Activated CD4-positive, CD25-positive, alpha-beta regulatory T cell treated with anti-CD3 and anti-CD28 coated beads, Interleukin-2, amount 50 U/mL, for 16 hours (primary cell): ENCODE measurements at places on chromosomes 7 and 10.

- no peak for DNase-seq
These were observed 941.2 kb downstream of the XPNPEP1 start for GRCh38 chr10:108982159-108982558.

DNA sequence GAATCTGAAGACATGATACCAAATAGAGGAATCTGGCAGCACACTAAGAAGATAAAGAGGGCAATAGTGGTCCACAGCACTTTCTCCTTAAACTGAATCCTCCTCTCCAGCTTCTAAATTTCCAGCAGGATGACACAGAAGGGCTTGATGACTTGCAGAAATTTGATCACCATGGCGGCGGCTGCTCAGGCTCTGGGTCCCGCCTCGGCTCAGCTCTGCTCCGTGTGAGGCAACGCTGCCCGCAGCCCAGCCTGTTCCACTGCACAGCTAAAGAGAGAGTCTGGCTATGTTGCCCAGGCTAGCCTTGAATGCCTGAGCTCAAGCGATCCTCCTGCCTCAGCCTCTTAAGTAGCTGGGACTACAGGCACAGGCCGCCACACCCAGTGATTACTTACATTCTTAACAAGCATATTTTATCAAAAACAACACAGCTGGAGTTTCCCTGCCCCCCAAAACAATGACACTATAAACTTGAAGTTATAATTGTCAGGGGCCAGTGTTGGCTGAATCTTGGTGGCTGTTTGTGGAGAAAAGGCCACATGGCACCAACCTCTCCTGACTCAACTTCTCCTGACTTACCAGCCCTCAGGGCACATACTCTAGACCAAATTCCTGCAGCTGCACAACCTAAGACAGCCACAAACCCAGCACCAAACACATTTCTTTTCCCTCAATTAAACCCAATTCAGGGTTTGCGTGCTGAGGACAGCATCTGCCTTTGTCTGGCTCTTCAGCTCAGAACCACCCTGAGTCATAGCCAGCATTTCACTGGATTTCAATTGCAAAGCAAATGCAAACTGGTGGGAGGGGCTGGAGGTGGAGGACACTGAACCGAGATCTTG, 11.6 kb upstream of the TNPO3 start:
- no peak for DNase-seq

DNA sequence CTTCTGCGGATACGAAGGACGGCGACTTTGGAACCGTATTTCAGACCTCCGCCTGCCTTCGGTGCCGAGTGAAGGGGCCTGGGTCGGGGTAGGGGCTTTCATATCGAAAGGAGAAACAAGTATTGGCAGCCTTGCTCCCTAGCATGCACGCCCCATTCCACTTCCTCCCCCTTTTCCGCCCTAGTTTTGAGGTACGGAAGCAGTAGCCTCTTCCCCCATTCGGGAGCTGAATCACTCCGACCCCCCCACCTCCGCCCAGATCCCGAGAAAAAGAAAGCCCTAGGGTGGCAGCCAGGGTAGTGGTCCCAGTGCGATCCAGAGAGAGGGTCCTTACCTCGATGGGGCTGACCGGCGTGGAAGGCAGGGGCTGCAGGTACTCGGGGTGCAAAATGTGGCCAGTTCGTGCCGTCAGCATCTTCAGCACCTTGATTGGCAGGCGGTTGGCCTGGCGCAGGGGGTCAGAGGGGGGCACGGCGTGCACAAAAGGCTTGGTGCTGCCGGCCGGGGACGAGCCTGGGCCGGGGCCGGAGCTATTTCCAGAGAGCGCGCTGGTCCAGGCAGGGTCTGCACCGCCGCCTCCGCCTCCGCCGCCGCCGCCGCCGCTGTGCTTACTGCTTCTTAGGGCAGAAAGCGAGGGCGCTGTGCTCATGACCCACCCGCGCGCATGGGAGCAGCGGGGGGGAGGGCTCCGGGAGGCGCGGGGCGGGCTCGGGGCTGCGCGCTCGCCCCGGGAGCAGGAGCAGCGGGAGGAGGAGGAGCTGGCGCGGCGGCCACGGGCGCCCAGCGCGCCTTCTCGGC, 594 bp downstream of the ZNF503 start:
- no peak for DNase-seq

DNA sequence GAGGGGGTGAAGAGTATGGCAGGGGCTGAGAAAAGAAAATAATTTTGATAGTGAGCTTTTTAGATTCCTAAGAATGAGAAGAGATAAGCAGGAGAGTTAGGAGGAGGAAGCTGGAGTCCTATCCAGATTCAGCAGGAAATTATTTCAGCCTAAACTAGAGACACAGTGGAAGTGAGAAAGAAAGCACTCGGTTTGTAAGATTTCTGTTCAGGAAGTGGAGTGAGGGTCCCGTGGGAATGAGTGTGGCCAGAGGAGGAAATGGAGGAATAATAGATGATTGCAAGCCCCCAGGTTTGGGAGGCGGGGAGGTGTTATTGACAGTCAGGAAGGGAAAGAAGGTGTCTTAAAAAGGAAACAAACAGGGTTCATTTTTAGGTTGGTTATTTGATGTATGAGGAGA, 84.8 kb upstream of the NRP1 start:
- DNase-seq = no peak

- no peak for DNase-seq
These were observed 40.3 kb downstream of the SFMBT2 start for GRCh38 chr10:7370511-7370910.

- no peak for DNase-seq
These were observed 85.5 kb downstream of the ETV1 start for GRCh38 chr7:13904007-13904406.

- no peak for DNase-seq
These were observed 2.1 kb downstream of the ADIRF start for GRCh38 chr10:86970162-86970981.

DNA sequence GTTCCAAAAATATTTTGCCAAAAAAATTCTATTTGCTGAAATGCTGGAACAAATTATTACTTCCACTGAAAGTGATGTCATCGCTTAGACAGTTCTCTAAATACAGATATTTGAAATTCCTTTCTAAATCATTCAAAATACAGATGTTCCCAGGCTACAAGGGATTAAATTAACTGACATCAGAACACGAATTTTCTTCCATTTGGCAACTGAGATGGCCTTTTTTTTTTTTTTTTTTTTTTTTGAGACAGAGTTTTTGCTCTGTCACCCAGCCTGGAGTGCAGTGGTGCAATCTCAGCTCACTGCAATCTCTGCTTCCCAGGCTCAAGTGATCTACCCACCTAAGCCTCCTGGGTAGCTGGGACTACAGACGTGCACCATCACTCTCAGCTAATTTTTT, 57.0 kb downstream of the P4HA1 start:
- DNase-seq = no peak

GRCh38 chr10:117938104-117938503, 108.6 kb downstream of the RAB11FIP2 start:
- DNase-seq = no peak

- DNase-seq = no peak
These were observed 47.3 kb downstream of the FRMPD2 start for GRCh38 chr10:48227213-48227612.

- DNase-seq = no peak
These were observed 43.2 kb downstream of the CFAP46 start for GRCh38 chr10:132899054-132899750.

DNA sequence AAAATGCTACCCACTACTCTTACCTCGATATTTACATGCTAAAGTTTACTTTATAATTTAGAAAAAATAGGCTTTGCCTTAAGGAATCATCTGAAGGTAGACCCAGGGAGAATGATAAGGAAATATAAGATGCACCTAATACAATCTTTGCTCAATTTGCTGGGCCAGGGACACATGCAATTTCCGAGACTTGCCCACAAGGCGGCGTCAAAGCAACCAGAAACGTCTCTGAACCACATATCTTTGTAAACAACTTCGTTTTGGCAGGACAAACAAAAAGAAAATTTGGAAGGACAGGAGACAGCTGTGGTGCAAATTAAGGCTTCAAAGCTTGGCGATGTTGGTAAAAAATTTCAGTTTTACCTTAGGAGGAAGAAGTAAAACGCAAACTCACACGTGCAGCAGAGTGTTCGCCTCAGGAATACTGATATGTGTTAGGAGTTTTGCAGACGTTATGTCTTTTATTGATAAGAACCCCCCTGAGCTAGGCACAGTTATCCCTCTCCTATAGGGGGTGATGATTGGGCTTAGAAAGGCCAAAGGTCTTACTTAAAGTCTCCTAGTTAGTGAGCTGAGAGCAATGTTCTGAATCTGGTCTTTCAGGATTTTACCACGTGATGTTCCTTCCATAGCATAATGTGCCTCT, 134.3 kb downstream of the PRKCQ start:
- DNase-seq = peak; percentile 40

DNA sequence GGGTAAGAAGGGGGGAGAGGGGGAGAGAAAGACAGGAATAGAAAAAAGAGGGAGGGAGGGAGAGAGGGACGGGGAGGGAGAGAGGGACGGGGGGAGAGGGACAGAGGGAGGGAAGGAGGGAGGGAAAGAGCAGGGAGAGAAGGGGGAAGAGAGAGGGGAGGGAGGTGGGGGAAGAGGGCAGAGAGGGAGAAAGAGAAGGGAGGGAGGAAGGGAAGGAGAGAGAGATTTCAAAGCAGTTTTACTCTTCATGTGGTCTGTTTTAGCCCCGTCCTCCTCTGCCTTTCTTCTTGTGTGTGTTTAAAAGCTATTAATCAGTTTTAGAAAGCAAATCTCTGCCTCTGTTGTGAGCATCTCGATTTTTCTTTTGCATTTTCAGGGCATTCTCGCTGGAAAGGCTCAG, 237.0 kb downstream of the WDR37 start:
- no peak for DNase-seq

DNA sequence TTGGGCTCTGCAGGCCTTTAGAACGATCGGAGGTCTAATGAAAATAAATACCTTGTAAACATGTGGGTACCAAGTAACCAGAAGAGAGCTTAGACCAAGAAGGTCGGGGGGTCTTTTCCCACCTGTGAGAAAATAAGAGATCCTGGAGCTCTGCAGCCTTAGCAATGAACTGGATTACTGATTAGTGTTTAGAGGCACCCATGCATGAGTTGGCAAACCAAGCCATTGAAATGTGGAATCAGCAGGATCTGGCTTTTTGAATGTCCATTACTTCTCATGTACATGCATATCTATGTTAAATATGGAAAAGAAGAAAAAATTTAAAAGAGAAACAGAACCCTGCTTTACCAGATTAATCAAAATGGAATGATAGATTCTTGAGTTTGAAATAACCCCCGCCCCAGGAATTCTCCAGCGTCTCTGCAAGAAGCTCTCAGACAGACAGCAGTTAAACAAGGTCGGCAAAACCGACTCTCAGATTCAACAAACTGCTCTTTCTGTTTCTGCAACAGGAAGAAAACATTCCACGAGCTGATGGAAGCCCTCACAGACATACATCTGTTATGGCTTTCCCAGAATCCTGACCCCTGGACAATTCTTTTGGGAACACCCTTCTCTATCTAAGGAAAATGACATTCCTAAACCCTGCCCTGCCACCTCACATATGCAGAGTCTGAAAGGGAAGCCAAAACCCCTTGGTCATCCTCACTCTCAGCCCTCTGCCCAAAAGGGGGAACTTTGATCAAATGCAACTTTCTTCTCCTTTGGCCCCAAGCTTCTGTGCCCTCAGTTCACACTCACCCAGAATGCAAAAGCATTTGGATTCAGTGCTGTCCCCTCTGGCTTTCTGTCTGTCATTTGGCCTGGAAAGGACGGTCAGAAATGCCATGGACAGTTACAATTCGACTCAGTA, 78.7 kb upstream of the EN2 start:
- DNase-seq = no peak

GRCh38 chr10:72800000-72800740, 93.4 kb upstream of the OIT3 start:
- no peak for DNase-seq

DNA sequence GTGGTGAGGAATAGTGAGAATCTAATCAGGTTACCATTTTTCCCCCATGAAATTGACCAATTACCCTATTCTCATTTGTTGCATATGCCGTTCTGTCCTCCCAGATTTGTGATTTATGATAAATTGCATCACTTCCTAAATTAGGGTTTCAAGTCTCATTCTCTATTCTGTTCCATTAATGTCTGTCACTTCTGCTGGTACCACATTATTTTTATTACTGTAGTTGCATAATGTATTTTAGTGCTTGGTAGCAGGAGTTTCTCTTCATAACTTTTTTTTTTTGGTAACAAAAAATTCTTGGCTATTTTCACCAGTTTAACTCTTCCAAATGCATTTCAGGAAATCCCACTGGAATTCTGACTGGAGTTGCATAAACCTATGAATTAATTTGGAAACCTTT, 44.0 kb upstream of the FAM133B start:
- DNase-seq = no peak

GRCh38 chr10:48885376-48885775, 54.3 kb downstream of the LRRC18 start:
- DNase-seq = no peak

DNA sequence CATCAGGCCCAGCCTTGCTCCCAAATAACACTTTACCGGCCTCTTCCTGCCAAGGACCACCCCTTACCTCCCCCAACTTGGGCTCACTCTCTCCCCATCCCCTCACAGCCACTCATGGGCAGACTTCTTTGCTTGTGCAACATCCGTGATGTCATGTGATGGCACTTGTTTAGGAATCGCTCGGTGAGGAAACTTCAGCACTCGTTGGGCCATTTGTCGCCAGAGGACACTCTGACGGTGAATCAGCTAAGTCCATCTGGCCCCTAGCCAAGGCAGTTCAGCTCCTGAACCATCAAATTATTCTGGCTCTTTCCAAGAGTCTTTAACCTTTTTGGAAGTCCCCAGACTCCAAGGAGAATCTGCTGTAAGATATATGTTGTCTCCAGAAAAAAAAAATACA, 19.2 kb downstream of the BTBD16 start:
- no peak for DNase-seq

- no peak for DNase-seq
These were observed 176.6 kb downstream of the BMPER start for GRCh38 chr7:34081935-34082334.

DNA sequence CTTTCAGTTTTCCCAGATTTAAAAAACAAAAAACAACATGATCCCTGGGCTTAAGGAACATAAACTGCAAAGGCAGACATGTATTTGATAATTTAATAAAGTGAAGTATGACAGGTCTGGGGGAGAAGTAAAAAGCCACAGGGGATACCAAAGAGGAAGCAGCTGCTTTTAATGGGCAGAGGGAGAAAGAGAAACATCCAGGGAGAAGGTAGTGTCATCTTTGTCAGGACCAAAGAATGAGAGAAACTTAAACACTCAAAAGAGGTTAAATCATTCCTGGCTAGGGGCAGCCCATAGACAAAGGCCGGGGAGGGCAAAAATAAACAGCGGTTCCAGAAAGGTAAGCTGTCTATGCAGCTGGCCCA, 94.5 kb downstream of the GRB10 start:
- DNase-seq = no peak

- DNase-seq = no peak
These were observed 52.3 kb downstream of the CCDC3 start for GRCh38 chr10:12949248-12949647.

DNA sequence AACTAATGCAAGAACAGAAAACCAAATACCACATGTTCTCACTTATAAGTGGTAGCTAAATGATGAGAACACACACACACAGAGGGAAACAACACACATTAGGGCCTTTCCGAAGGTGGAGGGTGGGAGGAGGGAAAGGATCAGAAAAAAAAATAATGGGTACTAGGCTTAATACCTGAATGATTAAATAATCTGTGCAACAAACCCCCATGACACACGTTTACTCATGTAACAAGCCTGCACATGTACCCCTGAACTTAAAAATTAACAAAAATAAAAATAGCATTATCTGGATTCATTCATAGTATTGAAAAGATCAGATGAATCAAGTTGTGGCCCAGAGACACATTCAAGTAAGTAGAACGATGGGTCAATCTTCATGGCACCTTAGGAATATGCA, 159.5 kb upstream of the POT1 start:
- DNase-seq = no peak
